NCI-H2107 (cell line): ENCODE measurements at places on chromosomes 1 and 21.

DNA sequence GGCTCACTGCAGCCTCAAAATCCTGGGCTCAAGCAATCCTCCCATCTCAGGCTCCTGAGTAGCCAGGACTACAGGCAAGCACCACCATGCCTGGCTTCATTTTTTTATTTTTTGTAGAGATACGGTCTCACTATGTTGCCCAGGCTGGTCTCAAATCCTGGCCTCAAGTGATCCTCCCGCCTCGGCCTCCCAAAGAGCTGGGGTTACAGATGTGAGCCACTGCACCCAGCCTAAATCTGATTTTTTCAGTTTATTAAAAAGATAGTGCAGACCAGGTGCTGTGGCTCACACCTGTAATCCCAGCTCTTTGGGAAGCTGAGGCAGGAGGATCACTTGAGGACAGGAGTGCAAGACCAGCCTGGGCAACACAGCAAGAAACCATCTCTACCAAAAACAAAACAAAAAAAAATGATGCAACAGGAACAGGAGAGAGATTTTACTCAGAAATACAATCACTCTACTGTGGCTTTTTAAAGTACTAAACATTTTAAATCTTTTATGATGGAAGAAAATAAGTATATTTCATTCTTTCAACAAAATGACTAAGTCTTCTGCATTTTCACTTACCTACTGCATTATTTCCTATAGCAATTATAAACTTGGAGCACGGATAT lies 1.9 kb downstream of the PSMG1 start:
- no peak for DNase-seq

DNA sequence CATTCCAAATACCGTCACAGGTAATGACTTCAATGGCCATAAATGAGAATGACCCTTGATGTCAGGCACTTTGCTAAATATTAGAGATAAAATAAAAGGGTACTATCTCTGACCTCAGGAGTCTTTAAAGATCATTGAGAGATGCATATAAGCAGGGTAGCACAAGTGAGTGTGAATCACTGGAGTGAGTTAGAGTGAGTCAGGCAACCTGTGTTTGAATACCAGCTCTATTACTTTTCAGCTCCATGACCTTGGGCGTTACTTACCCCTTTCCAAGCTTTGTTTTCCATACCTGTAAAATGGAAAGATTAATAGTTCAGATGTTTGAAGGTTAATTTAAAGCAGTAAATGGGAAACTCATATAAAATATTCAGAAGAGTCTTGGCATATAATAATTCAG lies 1058.0 kb upstream of the ADGRL4 start:
- no peak for DNase-seq

GRCh38 chr1:58964428-58964827 lies 180.6 kb upstream of the JUN start:
- DNase-seq = no peak

DNA sequence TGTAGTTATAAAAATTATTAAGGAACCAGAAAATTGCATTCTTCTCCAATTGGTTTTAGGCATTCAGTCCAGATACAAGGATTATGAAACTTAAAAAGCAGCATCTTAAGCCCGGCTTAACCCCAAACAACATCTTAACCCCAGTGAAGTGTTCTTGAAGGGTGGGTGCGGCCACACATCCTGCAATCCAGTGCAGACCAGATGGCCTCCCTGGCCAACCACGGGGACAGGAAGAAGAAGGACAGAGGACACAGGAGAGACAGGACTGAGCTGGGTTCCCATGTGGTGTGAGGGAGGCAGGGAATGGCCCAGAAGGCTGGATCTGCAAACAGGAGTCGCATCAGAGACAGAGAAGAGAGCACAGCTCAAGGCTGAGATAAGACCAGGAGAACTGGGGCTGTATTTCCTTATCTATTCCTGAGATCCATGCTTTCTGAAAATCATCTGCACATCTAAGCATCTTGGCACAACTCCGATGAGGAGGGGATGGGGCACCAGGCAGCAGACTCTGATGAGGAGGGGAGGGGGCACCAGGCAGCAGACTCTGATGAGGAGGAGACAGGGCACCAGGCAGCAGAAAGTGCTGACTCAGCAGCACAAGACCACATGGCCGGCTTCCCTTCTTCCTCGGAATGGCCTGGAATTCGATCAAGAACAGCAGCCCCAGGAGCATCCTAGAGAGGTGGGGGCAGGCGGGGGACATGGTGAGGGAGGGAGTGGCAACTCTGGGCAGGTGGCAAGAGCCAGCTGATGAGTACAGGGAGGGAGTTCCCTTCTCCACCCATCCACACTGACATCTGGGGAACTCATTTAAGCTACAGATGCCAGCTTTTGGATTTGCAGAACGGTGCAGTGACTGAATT lies 26.6 kb downstream of the ABCG1 start:
- DNase-seq = no peak

DNA sequence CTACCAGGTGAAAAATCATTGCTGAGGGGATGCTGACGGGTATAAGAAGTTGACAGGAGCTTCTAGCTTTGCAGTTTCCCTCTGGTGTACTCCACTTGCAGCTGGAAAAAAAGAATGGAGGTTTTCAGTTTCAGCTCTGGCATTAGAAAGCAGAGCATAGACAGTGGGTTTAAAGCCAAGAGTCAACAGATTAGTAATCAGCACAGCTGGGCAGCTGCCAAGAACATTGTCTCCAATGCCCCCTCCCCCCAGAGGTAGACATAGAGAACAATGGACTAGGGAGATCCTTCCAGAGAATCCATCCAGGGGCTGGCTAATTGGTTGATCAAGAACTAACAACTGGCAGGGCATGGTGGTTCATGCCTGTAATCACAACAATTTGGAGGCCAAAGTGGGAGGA lies 10.1 kb upstream of the ZBTB8B start:
- DNase-seq = peak; percentile 18

DNA sequence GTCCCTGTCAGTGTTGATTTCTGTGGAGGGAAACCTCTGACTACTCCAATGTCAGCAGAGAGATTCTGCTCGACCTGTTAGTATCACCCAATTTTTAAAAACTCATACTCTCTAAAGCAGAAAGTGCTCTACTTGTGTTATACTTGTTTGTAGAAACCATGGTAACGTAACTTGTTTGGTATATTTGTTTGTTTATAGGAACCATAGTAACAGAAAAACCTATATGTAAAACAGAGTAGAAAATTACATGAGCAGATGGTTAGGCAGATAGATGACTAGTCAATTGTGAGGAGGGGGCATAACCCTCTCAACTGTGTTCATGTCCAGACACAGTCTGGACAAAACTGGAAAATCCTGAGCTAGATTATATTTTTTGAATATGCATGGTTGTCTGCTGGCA lies 6.7 kb downstream of the TRIM45 start:
- no peak for DNase-seq

DNA sequence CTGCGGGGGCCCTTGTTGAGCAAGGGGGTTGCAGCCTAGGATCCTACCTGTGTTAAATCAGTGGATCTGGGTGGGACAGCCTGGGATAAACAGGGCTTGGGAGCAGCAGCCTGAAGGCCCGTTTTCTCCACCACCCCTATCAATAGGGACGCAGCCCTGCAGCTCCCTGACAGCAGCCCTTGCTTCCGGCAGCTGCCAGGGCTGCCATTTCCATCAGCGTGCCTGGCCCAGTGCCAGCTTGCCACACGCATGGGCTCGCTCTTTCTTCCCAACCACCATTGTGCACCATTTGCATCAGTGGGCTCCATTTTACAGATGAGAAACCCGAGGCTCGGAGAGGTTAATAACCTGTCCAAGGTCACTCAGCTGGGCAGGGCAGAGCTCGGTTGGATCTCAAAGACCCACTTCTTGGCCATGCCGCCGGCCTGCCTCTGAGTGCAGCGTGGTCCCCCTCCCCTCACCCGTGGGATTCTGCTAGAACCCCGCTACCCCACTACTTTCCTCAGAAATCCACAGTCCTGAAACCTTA lies 3.8 kb downstream of the WNT4 start:
- DNase-seq = no peak

- DNase-seq = peak; percentile 53
Observed at GRCh38 chr21:36419996-36420395, 34.8 kb downstream of the CHAF1B start.

DNA sequence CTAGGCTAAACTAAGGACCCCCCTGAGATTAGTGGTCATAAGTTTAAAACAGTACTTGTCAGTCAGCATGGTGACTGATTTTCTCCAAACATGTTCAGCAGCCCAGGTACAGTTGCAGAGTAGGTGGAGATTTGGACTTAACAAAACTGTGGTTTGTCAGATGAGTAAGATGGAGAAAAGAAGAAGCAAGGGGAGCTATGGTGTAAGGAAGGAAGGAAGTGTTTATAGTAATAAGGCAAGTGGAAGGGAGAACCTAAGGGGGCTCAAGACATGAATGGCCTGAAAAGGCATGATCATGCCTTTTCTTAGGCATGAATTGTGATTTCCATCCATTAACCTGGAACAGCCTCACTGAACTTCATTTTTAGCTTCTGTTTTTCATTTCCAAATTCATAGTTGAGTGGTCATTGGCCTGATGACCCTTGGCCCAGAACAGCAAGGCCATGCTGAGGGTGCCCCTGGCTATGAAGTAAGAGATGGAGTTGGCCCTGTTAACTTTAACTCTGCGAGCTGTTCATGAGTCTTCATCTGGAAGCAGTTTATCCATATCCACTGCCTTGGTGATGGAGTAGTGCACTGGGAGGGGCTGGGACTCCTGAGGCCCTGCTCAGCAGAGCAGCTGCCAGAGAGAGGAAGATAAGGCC lies 60.7 kb downstream of the LRRC8D start:
- DNase-seq = no peak

GRCh38 chr1:84687714-84688462 lies 2.4 kb downstream of the SSX2IP start:
- DNase-seq = no peak

GRCh38 chr1:115295904-115296696 lies 41.9 kb downstream of the NGF start:
- DNase-seq = no peak

- no peak for DNase-seq
Observed at GRCh38 chr1:97507863-97508262, 413.0 kb downstream of the DPYD start.

DNA sequence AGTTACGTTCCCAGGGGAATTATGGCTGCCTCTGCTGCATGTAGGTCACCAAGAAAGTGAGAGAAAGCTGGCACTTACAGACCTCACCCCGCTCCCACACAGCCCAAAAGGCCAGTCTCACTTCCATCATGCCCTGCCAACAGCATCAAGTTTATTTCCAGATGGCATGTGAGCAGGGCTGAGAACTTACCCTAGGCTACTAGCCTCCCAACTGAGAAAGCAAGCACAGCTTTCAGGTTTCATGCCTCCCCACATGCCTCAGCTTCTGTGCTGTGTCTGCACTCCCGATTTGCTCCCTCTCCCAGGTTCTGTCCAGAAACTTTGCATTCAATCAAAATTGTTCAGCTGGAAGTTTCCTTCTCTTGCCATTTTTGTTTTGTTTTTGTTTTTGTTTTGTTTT lies 59.1 kb upstream of the CRB1 start:
- no peak for DNase-seq

- no peak for DNase-seq
Observed at GRCh38 chr1:30822006-30822405, 64.4 kb upstream of the LAPTM5 start.

GRCh38 chr1:223702735-223703667 lies 9.3 kb upstream of the CAPN2 start:
- DNase-seq = no peak

DNA sequence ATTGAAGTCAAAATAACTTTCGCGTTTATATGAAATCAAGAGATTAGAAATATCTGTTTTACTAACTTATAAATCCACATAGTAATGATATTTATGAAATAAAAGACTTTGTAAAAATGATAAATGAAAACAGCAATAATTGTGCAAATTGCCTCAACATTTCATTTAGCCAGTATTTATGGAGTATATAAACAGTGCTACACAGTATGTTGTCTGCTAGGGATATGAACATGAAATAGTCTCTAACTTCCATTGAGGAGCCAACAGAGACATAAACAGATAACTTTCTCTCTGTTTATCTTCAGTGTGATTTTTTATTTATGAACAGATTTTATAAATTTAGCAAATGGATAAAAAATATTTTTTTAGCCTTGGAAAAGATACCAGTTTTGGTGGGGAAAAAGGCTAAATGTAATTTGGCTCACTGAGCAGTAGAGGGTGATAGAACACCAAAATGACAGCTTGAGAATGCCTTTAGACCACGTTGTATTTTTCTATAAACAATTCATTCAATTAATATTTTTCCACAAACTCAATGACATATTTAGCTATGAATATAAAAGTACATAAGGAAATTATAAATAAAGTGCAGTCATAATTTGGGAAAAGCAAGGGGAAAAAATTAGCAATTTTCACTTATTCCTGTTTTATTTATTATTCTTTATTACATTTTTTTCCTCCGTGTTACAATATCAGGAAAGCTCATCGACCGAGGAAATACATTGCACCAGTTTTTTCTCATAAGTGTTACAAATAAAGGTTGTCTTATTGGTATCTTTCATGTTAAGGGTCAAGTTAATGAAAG lies 47.5 kb upstream of the EEIG2 start:
- peak; percentile 36 for DNase-seq

GRCh38 chr1:33317946-33318345 lies 3.0 kb downstream of the A3GALT2 start:
- DNase-seq = no peak

GRCh38 chr1:71414179-71414578 lies 333.3 kb upstream of the ZRANB2 start:
- no peak for DNase-seq

- DNase-seq = no peak
Observed at GRCh38 chr21:34227386-34227852, 136.4 kb upstream of the KCNE2 start.

DNA sequence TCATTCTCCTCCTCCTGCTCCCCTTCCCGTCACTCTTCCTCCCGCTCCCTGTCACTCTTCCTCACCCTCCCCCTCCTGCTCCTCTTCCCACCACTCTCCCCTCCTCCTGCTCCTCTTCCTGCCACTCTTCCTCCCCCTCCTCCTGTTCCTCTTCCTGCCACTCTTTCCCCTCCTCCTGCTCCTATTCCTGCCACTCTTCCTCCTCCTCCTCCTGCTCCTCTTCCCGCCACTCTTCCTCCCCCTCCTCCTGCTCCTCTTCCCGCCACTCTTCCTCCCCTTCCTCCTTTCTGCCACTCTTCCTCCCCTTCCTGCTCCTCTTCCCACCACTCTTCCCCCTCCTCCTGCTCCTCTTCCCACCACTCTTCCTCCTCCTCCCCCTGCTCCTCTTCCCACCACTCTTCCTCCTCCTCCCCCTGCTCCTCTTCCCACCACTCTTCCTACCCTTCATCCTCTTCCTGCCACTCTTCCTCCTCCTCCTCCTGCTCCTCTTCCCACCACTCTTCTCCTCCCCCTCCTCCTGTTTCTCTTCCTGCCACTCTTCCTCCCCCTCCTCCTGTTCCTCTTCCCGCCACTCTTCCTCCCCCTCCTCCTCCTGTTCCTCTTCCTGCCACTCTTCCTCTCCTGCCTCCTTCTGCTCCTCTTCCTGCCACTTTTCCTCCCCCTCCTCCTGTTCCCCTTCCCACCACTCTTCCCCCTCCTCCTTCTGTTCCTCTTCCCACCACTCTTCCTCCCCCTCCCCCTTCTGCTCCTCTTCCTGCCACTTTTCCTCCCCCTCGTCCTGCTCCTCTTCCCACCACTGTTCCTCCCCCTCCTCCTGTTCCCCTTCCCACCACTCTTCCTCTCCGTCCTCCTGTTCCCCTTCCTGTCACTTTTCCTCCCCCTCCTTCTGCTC lies 28.7 kb upstream of the ARTN start:
- no peak for DNase-seq
